ENCODE measurements at places on chromosomes 5 and 9. TPM values are rescaled to one million over a fixed set of nuclear protein-coding genes. Genes with fewer than 3 reads are reported as not detected.

- no peak for ATAC-seq
These were observed 145.1 kb upstream of the RAI14 start for GRCh38 chr5:34511063-34511462.

- ATAC-seq = no peak
These were observed 51.9 kb downstream of the PSAT1 start for GRCh38 chr9:78348848-78349247.

DNA sequence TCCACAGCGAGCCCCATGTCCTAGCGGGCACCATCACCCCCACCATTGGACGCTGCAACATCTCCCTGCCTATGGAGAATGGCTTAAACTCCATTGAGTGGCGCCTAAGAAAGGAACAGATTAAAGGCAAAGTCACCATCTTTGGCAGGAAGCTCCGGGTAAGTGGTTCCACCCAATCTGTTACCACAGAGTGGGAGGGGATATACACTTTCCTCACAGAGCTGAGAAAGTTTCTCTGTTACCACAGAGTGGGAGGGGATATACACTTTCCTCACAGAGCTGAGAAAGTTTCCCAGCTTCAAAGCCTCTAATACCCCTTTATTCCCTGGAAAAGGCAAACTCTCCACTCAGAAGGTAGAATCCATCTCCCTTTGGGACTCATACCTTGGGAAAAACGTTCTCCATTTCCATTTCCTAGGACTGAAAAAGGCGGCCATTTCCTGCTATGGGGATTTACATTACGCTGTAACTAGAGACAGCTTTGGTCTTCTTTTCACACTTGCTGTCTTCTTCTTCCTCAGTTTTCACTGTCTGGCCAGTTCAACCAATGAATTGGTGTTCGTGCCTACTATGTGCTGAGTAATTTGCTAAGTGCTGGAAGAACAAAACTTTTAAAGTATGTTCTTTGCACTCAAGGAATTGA is 63.4 kb upstream of the WWC1 start:
- no peak for ATAC-seq

- no peak for ATAC-seq
These were observed 1.4 kb upstream of the COL27A1 start for GRCh38 chr9:114153761-114154599.

GRCh38 chr5:143543358-143544255 is 140.1 kb upstream of the NR3C1 start:
- ATAC-seq = no peak

GRCh38 chr5:71932655-71933338 is 174.5 kb upstream of the MAP1B start:
- peak; percentile 72 for ATAC-seq

- peak; percentile 64 for ATAC-seq
These were observed 53.6 kb downstream of the ERGIC1 start for GRCh38 chr5:172887692-172888091.

DNA sequence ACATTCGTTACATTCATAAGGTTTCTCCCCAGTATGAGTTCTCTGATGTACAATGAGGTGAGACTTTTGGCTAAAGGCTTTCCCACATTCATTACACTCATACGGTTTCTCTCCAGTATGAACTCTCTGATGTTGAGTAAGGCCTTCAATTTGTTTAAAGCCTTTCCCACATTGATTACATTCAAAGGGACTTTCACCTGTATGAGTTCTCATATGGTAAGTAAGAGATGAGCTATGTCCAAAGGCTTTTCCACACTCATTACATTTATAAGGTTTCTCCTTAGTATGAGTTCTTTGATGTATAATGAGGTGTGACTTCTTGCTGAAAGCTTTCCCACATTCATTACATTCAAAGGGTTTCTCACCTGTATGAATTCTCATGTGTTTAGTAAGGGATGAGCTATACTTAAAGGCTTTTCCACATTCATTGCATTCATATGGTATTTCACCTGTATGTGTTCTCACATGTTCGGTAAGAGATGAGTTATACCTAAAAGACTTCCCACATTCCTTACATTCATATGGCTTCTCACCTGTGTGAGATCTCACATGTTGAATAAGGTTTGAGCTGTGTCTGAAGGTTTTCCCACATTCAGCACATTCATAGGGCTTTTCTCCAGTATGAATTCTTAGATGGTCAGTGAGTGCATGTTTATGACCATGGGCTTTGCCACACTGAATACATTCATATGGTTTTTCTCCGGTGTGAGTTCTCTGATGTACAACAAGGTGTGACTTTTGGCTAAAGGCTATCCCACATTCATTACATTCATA is 13.5 kb downstream of the ZFP37 start:
- no peak for ATAC-seq

GRCh38 chr5:162052676-162053075 is 14.9 kb upstream of the GABRG2 start:
- no peak for ATAC-seq

DNA sequence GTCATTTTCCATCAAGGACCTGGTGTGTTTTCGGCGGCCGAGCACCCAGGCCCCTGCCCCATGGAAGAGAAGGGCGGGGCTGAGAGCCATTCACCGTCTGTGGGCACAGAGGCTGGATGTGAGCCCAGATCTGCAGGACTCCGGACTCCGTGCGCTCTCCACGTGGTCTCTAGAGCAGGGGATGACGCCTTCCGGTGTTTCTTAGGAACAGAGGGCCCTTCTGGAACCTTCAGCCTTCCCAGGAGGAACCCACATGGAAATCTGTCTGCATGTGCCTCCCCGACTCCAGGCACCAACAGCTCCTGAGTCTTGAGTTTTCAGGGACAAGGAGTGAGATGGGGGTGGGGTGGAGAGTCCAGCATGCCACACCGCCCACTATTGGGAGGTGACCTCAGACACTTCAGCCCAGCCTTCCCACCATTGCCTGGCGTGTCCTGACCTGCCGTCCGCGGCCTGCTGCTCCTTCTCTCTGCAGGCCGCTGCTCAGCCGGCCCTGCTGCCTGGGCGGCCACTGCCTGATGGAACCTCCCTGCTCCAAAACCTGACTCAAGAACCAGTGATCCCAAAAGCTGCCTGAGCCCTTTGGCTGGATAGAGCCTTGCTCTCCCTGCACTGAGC is 2.4 kb upstream of the RXRA start:
- no peak for ATAC-seq

GRCh38 chr5:167463939-167464338 is 827.5 kb upstream of the WWC1 start:
- ATAC-seq = no peak

- ATAC-seq = no peak
These were observed 14.2 kb downstream of the GADD45G start for GRCh38 chr9:89619019-89619418.

DNA sequence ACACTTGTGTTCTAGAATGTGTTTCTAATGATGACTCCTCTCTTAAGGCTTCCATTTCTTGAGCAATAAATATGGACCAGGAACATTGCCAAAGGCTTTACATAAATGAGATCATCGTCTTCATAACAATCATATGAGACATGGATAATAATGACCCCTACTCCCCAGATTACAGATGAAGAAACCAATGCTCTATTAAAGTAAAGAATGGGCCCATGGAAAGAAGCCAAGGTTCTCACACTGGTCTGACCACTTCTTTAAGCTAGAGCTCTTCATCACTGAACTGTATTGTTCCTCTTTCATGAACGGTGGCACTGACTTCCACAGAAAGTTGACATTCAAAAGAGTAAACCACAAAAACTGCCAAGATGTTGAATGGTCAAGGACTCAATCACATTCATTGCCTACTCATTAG is 65.3 kb downstream of the MARCHF3 start:
- no peak for ATAC-seq

DNA sequence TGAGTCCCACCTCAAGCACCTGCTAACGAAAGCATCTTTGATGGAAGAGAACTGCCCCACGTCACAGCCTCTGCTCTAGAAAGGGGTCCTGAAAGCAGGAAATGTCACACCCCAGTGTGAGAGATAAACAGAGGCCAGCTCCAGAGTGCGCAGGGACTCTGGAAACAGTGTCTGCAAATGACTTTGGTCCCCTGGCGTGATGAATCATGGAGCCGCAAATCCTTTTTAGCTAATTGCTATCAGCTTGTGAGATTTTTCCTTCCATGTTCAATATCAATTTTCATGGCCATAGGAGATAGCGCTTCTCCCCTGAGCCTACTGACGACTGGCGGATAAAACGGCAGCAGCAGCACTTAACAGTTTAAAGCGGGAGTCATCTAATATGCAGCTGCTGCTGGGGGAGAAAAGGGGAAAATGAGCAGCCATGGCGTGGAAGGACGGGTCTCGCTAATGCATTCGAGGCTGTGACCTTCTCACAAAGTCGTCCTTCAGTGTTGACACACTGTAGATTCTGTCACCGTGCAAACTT is 209.6 kb upstream of the IRX1 start:
- ATAC-seq = no peak

GRCh38 chr5:139549162-139549894 is 11.8 kb upstream of the UBE2D2 start:
- ATAC-seq = no peak

GRCh38 chr5:141822144-141822543 is 56.1 kb downstream of the PCDH1 start:
- peak; percentile 69 for ATAC-seq

GRCh38 chr5:893137-893506 is 438 bp downstream of the TRIP13 start:
- peak; percentile 13 for ATAC-seq

DNA sequence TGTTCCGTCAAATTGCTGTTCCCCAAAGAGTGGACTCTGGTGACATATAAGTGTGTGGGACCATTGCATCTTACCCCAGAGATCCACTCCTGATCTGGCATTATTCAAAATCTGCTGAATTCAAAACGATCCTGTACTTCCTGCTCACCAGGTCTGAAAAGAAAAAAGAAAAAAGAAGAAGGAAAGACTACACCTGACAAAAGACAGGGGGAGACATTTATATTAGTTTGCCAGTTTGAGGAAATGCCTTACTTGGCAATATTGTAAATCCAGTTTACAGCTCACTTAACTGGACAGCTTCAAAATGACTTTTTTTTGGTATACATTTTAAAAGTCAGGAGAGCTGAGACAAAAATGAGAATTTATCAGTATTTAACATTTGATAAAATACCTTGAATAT is 15.0 kb upstream of the GRHPR start:
- no peak for ATAC-seq

- no peak for ATAC-seq
These were observed 174.5 kb downstream of the XRCC4 start for GRCh38 chr5:83251849-83252248.

DNA sequence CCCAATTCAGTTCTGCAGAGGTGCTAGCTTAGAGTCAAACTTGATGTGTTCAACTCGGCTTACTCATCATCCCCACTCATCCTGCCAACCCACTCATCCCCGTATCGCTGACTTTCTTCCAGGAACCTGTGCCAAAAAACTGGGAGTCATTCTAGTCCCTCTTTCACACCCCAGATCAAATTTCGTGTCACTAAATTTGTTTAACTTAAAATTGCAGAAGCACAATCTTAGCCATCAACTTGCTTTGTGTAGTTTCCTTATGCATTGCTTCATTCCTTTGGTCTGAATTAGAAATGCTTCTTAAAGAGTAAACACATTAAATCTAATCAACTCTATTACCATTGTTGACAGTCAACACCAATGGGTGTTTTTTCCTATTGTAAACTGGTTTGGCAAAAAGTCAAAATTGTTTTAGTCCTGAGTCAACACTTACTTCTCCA is 162.4 kb downstream of the TTC39B start:
- no peak for ATAC-seq

DNA sequence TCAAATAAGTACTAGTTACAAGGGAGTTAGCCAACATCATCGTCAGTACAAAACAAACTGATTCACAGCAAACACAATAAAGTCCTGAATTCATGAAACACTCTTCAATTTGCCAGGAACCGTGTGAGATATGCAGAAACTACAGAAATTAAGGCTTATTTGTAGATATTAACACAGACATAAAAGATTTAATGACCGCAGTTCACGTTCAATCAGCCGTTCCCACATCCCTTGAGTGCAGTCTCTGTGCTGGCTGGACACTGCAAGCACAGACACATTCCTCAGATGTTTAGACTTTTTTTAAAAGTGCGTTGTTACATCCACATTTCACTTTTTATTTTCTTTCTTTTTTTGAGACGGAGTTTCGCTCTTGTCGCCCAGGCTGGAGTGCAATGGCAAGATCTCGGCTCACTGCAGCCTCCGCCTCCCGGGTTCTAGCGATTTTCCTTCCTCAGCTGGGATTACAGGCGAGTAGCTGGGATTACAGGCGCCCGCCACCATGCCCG is 566 bp upstream of the CEP78 start:
- no peak for ATAC-seq

GRCh38 chr5:109573766-109574165 is 116.0 kb upstream of the MAN2A1 start:
- no peak for ATAC-seq

GRCh38 chr9:127519301-127520166 is 68.2 kb downstream of the LRSAM1 start:
- no peak for ATAC-seq

GRCh38 chr5:137097203-137097602 is 401.9 kb downstream of the SPOCK1 start:
- no peak for ATAC-seq

DNA sequence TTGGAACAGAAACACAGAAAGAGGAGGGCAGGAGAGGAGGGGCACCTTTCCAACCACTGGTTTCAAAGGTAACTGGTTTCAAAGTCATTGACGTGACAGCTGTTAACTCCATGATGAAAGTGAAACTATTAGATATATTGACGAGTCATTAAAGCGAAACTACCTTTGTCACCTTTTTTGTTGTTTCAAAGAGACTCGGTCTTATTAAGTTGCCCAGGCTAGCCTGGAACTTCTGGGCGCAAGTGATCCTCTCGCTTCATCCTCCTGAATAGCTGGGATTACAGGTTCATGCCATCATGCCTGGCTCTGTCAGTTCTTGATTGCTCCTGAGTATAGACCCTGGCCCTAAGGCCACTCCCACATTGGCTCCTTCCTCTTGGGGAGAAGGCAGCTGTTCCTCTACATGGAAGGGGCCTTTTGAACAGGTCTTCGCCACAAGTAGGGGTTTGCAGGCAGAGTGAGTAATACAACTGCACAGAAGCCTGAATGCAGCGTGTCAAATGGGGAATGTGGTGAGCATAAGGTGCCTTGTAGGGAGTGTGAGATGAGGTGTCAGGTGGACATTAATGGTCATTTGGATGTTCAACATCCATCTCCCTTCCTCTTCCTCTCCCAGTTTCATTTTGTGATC is 3.4 kb upstream of the F12 start:
- ATAC-seq = no peak

- ATAC-seq = no peak
These were observed 58.2 kb upstream of the PTCH1 start for GRCh38 chr9:95574866-95575553.

Gene SHC3
- total RNA-seq = 2.3 TPM

Gene IRX1
- 0.39 TPM for total RNA-seq

Gene FAM78A
- total RNA-seq = 5.4 TPM

Gene PGM5
- total RNA-seq = 502 TPM

Gene SPINK4
- total RNA-seq = not detected

Gene MEIKIN
- not detected for total RNA-seq

Gene TNC
- total RNA-seq = 799 TPM

Gene ERBIN
- 61.7 TPM for total RNA-seq

Gene ZNF169
- 4.2 TPM for total RNA-seq

Gene CDH9
- not detected for total RNA-seq

Gene DOCK2
- total RNA-seq = 12.2 TPM

Gene SLCO4C1
- not detected for total RNA-seq

Gene NPDC1
- total RNA-seq = 62.7 TPM
